ENCODE measurements at places on chromosomes 1 and 21.

DNA sequence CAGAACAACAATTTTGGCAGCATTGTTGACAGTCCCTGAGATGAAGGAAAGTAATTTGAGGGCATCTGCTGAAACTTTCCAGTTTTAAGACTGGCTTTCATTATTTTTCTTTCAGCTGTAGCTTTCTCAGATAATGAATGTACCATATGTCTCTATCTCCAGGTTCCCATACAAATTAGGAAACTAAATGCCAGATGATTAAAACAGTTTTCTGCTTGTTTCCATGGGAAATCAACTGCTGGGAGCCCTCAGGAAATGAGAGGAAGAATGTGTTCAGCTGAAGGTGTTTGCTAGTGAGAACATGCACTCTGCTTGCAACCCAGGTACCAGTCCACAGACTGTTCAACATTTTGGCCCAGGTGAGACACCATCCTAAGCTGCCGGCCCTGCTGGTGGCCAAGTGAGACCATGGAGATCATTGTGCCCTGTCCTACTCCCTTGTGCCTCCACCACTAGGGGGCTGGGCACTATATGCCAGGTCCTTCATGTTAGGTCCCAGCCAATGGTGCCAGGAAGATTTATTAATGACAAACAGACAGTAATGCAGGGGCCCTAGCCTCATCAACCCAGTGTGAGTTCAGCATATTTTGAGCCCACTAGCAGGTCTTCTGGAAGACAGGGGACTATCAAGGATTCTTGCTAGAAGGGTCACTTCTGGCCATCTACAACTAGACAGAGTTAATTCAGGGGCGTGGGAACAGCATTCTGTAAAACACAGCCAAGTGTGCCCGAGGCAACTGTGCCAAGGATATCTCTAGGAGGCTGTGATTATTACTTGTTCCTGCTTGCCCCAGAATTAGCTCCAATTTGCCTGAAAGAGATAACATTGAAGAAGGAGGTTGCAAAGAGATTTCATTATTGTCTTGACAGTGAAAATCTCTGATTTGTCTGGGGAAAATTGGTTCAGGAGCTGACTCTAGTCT lies 17.0 kb upstream of the LRRC8C start:
- DNase-seq: no peak

DNA sequence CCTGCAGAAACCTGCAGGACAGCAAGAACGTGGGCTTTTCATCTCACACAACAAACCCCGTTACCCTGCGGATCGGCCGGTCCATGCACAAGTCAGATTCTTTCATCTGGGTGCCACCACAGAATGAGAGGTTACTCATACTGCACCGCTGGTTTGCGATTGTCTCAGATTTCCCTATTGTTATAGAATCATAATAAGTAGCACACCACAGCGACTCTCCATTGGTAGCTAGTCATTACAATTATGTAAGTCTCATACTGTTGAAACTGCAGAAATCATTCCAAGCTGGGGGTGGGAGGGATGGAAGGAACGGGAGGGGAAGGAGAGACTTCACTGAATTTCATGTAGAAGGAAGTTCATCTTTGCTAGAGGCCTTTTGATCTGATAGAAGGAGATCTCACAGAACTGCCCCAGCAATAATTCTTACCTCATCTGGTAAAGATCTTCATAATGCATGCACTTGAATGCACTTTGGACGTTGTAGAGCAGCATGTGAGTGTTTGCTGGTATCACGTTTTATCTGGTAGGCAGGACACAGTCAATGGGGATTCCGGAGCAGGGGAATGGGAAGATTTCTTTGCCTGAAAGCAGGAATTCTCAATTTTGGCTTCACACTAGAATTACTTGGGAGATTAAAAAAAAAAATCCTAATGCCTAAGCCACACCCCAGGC lies 221.1 kb downstream of the KIF26B start:
- no peak for DNase-seq

GRCh38 chr1:171265686-171266085 lies 17.4 kb downstream of the FMO1 start:
- no peak for DNase-seq

DNA sequence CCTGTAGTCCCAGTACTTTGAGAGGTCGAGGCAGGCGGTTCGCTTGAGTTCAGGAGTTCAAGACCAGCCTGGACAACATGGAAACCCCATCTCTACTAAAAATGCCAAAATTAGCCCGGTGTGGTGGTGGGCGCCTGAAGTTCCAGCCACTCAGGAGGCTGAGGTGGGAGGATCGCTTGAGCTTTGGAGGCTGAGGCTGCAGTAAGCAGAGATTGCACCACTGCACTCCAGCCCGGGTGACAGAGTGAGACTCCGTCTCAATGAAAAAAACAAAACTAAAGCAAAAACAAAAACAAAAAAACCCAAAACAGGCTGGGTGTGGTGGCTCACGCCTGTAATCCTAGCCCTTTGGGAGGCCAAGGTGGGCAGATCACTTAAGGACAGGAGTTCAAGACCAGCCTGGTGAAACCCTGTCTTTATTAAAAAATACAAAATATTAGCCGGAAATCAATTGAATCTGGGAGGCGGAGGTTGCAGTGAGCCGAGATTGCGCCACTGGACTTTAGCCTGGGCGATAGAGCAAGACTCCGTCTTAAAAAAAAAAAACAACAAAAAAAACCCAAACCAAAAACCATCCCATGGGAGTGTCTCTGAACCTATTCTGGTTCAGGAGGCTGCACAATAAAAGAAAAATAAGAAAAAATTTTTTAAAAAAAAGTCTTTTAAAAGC lies 1.7 kb upstream of the CGN start:
- no peak for DNase-seq

DNA sequence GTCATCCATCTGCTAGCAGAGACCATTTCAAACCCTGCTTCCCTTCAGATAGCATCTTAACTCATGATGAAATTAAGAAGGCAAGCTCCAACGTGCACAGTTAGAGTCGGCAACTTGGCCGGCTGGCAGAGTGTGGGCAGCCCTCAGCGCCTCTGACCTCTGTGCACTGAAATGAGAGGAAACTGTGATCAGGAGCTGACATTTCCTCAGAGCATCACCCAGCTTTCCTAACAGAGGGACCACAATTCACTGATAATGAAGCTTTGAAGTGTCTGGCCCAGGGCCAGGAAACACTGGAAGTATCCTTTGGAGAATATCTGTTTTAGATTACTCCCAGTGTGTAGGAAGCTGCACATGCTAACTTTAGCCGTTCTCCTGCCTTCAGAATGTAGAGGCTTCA lies 145.0 kb upstream of the ZC3H11B start:
- no peak for DNase-seq

DNA sequence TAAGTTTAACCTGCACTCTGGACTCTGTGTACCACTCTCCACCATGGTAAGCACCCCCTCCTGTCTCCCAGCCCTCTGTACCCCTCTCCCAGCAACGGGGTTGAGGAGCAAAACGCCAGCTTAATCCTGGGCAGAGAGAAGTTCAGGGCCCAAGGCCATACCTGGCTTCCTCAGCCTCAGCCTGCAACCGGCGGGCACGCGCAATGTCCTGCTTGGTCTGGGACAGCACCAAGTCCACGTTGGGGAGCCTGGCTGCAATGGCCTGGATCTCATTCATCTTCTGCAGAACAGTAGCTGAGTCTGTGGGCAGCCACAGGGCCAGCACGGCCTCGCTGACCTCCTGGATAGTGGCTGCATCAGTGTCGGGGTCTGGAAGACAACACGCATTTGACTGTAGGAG lies 33.9 kb downstream of the LAMB3 start:
- DNase-seq: no peak

Data from stimulated activated CD8-positive, alpha-beta memory T cell treated with anti-CD3 and anti-CD28 coated beads, Interleukin-4, amount 100 ng/mL, for 4 hours (primary cell).